ENCODE measurements at places on chromosomes 4 and X. TPM values are rescaled to one million over a fixed set of nuclear protein-coding genes. Genes with fewer than 3 reads are reported as not detected.

The SLC6A14 gene
- total RNA-seq, result 43.2 TPM

GRCh38 chrX:100297728-100298127, 112.3 kb downstream of the PCDH19 start:
- no peak for DNase-seq

DNA sequence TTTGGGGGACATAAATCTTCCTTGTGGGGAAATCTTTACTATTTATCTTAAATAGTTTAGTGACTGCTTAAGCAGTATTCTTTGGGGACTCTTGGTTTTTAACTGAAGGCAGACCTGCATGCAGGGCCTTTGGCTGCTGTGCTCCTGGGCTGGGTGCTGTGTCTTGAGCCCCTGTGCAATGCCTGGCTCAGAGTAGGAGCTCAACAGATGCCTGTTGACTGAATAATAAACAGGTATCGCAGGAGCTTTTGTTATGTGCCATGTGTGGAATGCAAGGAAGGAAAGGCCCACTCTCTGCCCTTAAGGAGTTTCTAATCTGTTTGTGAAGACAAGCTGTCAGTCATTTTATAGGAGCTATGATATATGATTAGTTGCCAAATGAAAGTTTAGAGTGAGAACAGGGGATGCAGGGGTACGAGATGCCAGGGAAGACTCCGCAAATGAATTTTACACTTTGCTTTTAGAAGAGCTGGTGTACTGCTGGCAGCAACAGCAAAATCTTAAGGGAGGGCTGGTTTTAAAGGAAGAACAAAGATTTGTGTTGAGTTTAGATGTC, 6.7 kb downstream of the GAB1 start:
- DNase-seq, result no peak

DNA sequence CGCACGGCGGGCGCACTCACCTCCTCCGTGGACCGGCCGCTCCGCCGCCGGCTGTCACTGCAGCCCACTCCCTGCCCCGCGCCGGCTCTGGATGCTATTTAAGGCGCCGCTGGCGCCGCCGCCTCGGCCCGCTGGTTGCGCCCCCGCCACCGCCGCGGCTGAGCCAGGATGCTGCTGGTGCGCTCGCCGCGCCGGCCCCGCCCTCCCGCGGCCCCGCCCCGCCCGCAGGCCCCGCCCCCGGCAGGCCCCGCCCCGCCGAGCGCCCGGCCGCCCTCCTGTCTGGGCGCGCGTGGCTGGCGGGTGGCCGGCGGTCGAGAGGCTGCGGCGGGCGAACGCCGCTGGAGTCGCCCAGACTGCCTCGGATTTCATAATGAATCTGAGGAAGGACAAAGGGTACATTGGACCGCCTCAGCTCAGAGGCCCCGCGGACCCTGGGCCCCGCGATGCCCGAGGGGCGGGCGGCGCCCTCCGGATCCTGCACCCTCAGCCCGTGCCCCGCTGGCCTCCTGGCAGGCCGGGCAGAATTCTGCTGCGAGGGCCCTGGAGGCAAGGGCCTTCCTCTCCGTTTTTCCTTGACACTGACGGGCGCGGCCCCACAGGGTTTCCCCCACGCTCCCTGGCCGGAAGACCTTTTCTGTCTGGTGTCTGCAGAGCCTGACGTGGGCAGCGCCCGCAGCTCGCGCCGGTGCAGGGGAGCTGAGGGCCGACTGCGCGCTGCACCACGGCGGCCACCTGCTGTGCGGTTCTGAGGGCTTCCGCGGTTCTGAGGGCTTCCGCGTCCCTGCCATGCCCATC, at the start of gene ACSL1:
Gene ACSL1, minus strand, starts transcription at position 73 of the 795 bp plus-strand sequence. CDS start 22,454 bp downstream, outside the sequence.
- DNase-seq, result peak; percentile 39

DNA sequence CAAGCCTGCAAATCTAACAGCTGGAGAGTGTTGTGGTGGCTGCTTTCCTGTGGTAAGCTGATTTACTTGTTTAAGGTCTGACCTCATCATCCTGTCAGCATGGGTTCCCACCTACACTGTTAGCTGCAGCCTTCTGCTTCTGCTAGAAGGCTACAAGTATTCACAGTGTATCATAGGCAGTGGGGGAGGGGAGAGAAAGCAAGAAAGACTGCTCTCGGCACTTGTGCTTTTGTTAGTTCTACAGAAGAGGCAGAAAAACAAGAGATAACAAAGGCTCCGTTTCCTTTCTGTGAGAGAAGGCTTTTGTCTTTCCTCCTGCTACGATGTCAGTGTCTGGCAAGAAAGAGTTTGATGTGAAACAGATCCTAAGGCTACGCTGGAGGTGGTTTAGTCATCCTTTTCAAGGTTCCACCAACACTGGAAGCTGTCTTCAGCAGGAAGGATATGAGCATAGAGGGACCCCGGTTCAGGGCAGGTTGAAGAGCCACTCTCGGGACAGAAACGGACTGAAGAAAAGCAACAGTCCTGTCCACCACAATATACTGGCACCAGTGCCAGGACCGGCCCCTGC, at the start of gene KLHL4:
Gene KLHL4, plus strand, starts transcription at position 232 of the 571 bp plus-strand sequence. Its CDS starts 92 bp downstream, at position 324.
- no peak for DNase-seq

Data from HepG2 (cell line).